ENCODE measurements at places on chromosomes 16 and 17.

DNA sequence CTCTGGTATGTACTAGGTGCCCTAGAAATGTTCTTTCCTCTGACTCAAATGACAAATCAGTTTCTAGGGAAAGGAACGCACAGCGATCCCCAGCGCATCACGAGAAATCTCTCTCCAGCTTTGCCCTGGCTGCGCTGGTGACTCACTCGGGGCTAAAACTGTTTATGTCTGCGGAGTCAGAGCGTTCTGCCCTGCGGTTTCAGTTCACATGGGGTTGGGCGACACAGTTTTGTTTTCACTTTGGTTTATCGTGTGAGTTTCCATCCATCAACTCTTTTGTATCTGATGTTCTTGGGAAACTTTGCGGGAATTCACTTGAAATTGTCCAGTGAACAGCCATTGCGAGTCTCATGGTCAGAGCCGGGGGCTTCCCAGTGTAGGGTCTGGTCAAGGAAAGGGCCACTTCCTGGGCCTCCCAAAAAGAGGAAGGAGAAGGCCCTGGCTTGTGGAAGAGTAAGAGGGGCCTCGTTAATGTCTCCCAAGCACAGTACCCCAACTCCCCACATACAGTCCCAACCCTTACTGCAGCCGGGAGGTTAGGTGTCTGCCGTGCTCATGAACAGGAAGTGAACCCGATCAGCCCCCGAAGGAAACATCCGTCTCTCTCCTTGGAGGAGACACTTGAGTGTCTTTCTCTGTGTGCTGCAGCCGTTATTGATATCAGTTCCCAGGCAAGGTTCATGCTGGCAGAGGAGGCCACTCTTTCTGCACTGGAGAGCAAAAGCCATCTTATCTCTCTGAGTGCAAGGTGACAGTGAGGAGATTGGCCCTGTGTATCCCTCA is 643.2 kb downstream of the WWOX start:
- DNase-seq, result no peak

GRCh38 chr16:17602678-17603077 is 131.9 kb upstream of the XYLT1 start:
- no peak for DNase-seq

- no peak for DNase-seq
Measured at GRCh38 chr16:30660424-30661261, 2.4 kb downstream of the FBRS start.

- no peak for DNase-seq
Measured at GRCh38 chr17:77407321-77408277, 266.8 kb downstream of the SEC14L1 start.

- DNase-seq, result peak; percentile 5
Measured at GRCh38 chr16:12529582-12529981, 274.1 kb downstream of the CPPED1 start.

DNA sequence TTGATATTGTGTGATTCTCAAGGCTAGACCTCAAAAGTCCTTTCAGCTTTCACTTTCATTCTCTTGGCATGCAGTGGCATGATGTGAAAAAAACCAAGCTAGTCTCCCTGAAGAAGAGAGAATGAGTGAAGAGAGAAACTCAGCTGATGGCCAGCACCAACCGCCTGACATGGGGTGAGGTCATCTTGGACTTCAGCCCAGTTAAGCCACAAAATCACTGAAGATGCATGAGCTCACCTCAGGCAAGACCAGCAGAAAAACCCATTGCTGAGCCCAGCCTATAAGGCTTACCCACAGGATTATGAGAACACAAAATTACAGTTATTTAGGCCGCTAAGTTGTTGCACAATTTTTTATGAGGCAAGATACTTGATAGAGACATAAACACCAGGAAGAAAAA is 496.5 kb downstream of the TOX3 start:
- DNase-seq, result no peak

DNA sequence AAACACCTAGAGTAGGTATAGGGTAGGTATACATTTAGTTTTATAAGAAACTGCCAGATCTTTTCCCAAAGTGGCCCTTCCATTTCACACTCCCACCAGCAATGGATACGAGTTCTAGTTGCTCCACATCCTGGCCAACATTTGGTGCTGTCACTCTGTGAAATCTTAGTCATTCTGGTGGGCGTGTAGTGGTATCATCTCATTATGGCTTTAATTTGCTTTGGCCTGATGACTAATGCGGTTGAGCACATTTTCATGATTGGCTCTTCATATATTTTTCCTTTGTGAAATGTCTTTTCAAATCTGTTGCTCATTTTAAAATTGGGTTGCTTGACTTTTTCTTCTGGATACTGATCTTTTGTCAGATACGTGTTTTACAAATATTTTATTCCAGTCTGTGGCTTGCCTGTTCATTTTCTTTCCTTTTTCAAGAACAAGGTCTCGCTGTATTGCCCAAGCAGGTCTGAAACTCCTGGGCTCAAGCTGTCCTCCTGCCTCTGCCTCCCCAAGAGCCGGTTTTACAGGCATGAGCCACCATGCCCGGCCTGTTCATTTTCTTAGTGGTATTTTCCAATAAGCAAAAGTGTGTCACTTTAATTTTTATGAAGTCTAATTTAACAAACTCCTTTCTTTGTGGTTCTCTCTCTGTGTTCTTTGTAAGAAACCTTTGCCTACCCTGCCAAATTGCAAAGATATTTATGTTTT is 192.4 kb downstream of the SEC14L1 start:
- DNase-seq, result no peak

- DNase-seq, result peak; percentile 49
Measured at GRCh38 chr16:1470481-1471251, 4.2 kb downstream of the CLCN7 start.

DNA sequence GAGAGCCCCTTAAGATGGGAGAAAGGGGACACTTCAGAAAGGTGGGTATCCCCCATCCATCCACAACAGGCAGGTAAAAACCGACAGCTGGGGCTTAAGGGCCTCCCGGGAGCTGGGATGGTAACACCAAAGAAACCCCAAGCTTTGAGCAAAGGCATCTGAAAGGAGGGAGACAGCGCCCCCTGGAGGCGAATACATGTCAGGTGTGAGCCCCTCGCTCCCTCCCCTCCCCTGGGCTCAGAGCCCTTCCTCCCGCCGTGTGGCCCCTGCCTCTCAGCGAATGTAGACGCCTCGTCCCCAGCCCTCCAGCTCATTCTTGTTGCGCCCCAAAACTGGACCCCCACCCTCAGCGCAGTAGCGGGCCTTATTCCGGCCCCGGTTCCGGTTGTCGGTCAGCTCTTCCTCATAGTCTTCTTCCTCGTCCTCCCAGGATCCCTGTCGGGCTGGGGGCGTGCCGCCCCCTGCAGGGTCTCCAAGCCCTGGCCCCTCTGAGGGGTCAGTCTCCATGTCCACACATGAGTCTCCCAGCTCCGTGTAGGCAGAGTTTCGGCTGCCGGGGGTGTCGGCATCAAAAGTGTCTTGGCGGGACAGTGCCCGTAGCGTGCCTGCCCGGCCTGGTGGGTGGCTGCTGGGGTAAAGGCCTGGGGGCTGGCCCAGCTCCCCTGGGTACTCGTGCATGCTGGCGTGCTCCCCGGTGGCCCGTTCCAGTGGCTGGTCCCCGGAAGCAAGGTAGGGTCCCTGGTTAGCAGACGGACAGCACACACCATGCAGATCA is 9.1 kb upstream of the ARL5C start:
- peak; percentile 87 for DNase-seq

DNA sequence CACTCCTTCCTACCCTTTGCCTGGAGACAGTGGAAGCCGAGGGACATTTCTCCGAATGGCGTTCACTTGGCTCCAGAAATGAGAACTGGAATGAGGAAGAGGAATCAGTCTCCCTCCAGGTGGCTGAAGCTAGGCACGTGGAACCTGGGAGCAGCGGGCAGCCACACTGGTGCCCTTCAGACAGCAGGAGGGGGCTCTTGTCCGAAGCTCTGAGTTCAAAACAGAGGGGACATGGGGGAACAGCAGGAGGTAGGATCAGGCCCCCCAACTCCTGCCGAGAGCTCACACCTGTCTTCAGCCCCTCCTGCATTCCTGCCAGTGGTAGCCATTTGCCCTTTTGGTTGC is 41.5 kb downstream of the TMEM235 start:
- DNase-seq, result no peak

DNA sequence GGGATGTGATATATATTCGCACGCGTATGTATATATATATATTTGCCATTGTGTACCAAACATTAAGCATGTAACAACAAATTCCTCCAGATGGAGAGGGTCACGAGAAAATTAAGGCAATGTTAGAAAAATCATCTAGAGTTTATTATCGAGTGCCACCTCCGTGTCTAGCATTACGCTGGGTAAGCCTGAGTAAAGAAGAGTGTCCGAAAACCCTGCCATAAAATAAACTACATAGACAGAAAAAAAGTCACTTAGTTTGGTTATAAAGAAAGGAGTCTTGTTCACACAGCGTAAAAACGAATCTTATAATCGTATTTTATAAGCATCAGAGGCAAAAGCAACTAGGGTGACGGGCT is 644 bp upstream of the RHOT1 start:
- no peak for DNase-seq

DNA sequence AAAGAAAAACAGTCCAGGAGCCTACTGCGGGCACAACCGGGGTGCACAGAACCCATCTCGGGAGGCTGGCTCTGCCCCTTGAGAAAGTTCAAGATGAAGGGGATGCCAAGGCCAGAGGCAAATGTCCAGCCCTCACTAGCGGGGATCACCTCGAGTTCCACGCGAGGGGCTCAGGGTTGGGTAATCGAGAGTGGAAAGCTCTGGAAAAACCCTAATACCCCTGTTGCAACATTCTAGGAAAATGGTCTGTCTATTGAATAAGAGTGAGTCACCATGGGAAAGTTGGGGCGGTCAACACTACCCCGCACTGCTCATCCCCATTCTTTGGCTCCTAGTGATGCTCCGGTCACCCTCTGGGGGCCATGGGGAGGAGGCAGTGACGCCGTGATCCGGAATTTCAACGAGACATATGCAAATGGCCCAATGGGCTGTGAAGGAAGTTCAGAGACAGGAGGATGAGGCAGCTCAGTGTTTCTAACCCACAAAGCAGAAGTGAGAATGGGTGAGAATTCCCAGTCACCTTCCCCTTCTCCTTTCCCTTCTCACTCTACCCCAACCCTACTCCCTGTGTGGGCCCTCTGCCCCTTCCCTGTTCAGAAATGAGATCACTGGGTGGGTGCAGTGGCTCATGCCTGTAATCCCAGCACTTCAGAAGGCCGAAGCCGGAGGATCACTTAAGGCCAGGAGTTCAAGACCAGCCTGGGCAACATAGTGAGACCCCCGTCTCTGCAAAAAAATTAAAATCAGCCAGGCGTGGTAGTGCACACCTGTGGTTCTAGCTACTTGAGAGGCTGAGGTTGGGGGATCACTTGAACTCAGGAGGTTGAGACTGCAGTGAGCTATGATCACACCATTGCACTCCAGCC is 22.4 kb downstream of the SOCS3 start:
- DNase-seq, result no peak

DNA sequence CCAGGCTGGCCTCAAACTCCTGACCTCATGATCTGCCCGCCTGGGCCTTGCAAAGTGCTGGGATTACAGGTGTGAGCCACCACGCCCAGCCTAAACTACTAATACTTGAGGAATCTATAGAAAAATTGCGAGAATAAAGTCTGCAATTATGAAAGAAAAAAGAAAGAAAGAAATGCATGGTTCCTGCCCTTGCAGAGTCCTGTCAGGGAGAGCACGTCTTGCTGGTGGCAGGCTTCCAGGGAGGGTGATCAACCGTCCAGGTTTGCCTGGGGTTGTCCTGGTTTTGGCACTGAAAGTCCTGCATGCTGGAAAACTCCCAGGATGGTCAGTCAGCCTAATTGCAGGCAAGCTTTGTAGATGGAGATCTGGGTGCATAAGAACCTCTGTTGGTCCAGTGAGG is 21.5 kb upstream of the KIFC3 start:
- DNase-seq, result no peak

- DNase-seq, result no peak
Measured at GRCh38 chr17:74408815-74409214, 23.1 kb upstream of the GPRC5C start.

- DNase-seq, result peak; percentile 77
Measured at GRCh38 chr17:76696763-76697701, 13.7 kb downstream of the MXRA7 start.

- DNase-seq, result no peak
Measured at GRCh38 chr16:86990451-86990850, 326.7 kb downstream of the C16orf95 start.

DNA sequence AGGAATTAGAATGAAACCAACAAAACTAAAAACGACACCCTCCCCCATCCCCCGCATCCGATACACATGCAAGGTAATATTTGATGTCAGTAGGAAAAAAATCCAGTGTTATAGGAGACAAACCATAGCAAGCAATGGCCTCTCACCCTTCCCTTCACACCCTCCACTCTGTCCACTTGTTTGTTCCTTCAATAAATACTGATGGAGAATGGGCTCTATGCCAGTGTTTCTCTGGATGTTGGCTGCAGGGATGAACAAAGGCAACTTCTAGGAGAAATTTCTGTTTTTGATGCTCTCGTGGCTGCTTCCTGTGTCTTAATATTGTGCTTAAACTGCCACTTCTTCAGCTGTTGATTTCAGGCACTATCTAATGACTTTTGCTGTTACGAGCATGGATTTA is 98.8 kb downstream of the WWOX start:
- DNase-seq, result no peak

DNA sequence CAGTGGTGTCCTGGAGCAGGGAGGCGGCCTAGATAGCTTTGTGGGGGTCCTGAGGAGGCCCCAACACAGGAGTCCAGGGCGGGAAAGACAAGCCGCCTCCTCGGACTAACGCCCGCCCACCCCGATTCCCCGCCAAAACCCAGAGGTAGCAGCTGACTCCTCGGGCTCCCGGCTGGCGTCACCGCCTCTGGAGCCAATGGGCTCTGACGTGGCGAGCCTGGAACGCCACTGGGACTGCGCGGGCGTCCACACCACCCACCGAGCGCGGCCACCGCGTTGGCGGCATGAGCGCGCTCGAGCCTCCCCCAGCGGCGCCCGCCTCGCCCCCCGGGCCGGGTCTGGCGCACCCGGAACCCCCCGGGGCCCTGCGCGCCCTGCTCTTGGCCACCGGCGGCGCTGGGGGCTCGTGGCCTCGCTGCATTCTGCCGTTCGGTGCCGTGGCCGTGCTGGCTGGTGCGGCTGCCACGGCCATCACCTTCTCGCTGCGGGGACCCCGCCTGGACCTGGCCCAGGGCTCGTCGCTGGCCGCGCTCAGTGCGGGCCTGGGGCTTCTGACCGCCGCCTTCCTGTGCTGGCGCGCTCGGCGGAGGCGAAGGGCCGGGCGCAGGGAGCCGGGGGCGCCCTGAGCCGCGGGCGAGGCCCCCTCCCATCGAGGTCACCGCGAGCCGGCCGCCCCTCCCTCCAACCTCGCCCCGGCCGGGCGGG is 3.4 kb upstream of the NTN3 start:
- DNase-seq, result peak; percentile 88

GRCh38 chr17:63295839-63296590 is 150.1 kb downstream of the CYB561 start:
- no peak for DNase-seq

DNA sequence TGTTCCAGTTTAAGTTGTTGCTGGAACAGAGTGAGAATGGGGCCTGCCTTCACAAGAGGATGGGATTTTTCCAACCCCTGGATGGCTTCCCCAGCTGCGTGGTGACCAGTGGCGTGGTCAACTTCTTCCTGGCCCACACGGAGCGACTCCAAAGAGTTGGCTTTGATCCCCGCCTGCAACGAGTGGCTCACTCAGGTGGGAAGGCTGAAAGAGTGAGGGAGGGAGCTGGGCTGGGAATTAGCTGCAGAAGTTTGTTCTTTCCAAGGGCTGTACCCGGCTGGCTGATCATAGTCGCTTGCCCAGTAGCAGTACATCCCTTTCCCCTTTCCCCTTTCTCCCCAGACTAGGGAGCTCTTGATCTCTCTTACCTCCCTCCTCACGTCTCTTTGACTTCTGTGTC is 36.1 kb downstream of the B4GALNT2 start:
- no peak for DNase-seq
